HCT116 (cell line): ENCODE measurements at places on chromosomes 3 and 15.
A peak's percentile ranks its signal among the peaks of the same experiment; 100 is the strongest.

DNA sequence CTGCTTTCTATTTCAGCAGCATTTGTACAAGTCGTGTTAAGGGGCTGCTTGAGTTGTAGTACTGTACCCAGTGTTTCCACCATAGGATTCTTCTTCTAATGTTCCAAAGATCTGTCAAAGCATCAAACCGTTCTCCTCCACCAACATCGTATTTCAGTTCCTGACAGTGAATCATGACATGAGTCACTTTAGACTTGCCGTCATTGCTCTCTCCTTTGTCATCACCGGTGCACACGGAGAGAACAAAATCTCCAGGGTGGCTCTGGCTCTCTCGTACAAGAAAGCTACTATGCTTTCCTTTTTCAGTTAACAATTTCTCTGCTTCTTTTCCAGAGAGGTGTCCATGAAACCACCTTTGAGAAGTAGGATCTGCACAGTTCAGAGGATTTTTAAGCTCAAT lies 270.9 kb upstream of the CCDC54 start:
- H3K4me1 ChIP-seq, result no peaks in the 10 kb centered on the region
- H3K4me3 ChIP-seq, result no peak overlapping the region
- H3K27ac ChIP-seq, result no peak overlapping the region
- no peaks in the 10 kb centered on the region for H3K36me3 ChIP-seq
- peak; percentile 18 for DNase-seq

DNA sequence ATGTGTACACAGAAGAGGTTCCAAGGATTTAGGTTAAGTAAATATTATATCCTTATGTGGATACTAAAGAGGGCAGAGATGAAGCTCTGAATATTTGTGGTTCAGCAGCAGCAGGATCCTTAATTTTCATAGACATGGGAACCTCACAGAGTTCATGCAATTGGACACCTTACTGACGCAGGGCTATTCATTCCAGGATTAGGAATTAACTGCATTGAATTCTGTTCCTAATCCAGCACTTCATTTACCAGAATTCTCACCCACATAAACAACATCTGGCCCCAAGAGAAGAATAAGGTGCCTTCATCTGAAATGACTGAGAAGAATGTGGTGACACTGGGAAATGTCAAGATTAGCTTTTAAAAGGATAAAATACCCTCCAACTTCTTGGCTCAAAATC lies 62.4 kb downstream of the ADAMTS9 start:
- H3K27ac ChIP-seq, result no peak overlapping the region
- no peak overlapping the region for H3K4me3 ChIP-seq
- DNase-seq, result no peak
- 0 out of 2 replicates have a peak, but pooled peaks cover 3% of the 10 kb centered on the region for H3K27me3 ChIP-seq
- H3K4me1 ChIP-seq, result no peaks in the 10 kb centered on the region
- no peaks in the 10 kb centered on the region for H3K36me3 ChIP-seq

- DNase-seq, result no peak
- no peak overlapping the region for H3K27ac ChIP-seq
- no peak overlapping the region for H3K4me3 ChIP-seq
- H3K36me3 ChIP-seq, result no peaks in the 10 kb centered on the region
- H3K4me1 ChIP-seq, result no peaks in the 10 kb centered on the region
Measured at GRCh38 chr3:25648925-25649830, 15.5 kb downstream of the TOP2B start.

DNA sequence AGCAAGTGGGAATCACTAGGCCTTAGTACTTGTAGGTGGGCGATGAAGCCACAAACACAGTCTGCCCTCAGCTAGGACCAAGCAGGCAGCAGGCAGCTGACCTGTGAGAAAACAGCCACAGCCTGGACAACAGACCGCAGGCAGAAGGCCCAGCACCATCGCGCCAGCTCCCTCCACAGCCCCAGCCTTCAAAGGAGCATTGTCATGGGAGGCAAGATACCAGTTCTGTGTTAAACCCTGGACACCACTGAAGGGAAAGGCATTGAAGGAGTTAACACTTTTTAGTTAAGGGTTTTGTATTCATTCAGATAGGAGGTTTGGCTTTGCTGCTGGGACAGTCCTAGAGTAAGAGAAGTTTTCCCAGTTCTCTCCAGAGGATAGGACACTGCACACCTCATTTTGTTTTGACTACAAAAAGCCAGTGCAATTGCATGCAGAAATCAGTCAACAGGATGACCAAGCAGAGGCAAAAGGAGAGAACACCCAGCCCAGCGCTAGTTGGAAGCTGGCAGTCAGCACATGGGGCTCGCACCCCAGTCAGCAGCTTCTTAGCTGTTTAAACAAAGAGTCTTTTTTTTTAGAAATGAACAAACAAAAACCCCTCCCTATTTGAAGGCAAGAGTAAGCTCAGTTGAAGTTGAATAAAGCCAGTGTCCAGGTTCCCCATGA lies 286.1 kb upstream of the TPM1 start:
- H3K27me3 ChIP-seq, result no peaks in the 10 kb centered on the region
- DNase-seq, result no peak
- H3K4me3 ChIP-seq, result no peak overlapping the region
- H3K4me1 ChIP-seq, result no peaks in the 10 kb centered on the region
- H3K27ac ChIP-seq, result no peak overlapping the region

- no peaks in the 10 kb centered on the region for H3K27me3 ChIP-seq
- H3K27ac ChIP-seq, result no peak overlapping the region
- no peak overlapping the region for H3K4me3 ChIP-seq
- H3K36me3 ChIP-seq, result no peaks in the 10 kb centered on the region
Measured at GRCh38 chr15:77905301-77905920, 172.1 kb downstream of the TBC1D2B start.

DNA sequence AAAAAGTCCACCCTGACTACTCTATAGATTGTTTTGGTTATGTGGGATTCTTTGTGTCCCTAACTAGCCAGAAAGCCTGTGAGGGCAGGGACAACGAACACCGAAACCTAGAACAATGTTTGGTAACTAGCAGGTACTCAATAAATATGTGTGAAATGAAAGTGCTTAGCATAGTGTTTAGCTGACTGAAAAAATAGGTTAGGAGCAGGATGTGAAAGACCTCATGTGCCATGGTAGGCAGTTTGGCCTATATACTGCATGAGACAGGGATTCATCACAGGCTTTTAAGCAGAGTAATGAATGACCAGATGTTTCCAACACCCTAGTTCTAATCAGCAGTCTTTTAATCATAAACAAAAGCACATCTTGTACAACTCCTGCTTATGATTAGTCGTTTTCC lies 64.2 kb downstream of the MYO5A start:
- DNase-seq, result no peak
- H3K4me3 ChIP-seq, result no peak overlapping the region
- no peaks in the 10 kb centered on the region for H3K36me3 ChIP-seq
- no peaks in the 10 kb centered on the region for H3K27me3 ChIP-seq
- H3K27ac ChIP-seq, result no peak overlapping the region

GRCh38 chr15:84749111-84749991 lies 959 bp downstream of the ZNF592 start:
- no peaks in the 10 kb centered on the region for H3K36me3 ChIP-seq
- no peak for DNase-seq
- peak overlapping the region; percentile 98 for H3K4me3 ChIP-seq
- peak overlapping the region; percentile 91 for H3K27ac ChIP-seq

DNA sequence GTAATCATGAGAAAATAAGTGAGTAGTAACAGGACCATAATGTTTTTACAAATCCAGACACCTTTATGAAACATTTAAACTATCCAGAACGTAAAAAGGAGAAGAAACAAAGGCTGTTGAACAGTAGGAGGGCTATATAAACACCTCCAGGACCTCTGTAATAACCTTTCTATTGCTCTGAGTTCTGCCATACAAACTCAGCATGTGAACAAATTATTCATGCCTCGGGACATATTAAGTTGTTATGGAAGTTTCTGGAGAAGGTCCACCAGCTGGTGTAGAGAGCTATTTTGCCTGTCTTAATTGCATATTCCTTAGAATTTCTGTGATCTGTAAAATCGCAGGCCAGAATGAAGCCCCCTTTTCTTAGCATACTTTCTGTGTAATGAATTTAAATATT lies 256.3 kb downstream of the UBE2E2 start:
- H3K4me3 ChIP-seq, result no peak overlapping the region
- no peaks in the 10 kb centered on the region for H3K4me1 ChIP-seq
- no peak for DNase-seq

GRCh38 chr3:191397771-191398170 lies 63.2 kb upstream of the PYDC2 start:
- H3K27ac ChIP-seq, result no peak overlapping the region
- H3K4me3 ChIP-seq, result no peak overlapping the region
- no peak for DNase-seq

GRCh38 chr3:10551139-10551538 lies 45.8 kb upstream of the ATP2B2 start:
- H3K27me3 ChIP-seq, result no peaks in the 10 kb centered on the region; the same call in 1 of the 2 replicates
- no peak overlapping the region for H3K4me3 ChIP-seq
- no peak for DNase-seq
- H3K36me3 ChIP-seq, result no peaks in the 10 kb centered on the region
- no peak overlapping the region for H3K27ac ChIP-seq

- no peak overlapping the region for H3K27ac ChIP-seq
- no peak overlapping the region for H3K4me3 ChIP-seq
- no peak for DNase-seq
- H3K4me1 ChIP-seq, result peaks cover 13% of the 10 kb centered on the region
- H3K36me3 ChIP-seq, result no peaks in the 10 kb centered on the region
- H3K27me3 ChIP-seq, result no peaks in the 10 kb centered on the region
Measured at GRCh38 chr3:27939940-27940339, 217.8 kb upstream of the EOMES start.

DNA sequence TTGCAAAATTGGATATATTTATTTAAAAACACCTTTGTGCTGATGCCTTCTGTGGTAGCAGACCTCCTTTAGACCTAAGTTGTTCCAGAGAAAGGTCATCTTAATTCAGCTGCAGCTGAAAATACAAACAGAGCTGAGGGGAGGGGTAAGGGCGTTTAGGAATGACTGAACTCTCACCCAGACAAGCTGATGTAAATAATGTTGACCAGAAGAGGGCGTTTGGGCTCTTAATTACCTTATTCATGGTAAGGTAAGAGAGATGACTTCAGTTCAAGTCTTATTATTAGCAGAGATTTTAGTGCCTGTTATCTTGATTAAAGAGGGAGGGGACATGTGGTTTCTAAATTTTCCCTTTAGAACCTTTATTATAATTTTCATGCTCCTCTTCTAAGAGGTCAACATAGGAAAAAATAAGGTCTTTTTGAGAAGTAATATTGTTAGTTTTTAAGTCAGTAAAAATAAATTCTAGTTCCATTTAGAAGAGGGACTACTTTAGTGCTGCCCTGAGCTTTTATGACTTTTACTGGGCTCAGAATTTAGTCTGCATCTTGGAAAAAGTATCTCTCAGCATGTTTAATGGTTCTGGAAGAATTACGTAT lies 46.3 kb downstream of the GPR171 start:
- no peaks in the 10 kb centered on the region for H3K27me3 ChIP-seq
- no peak overlapping the region for H3K4me3 ChIP-seq
- H3K36me3 ChIP-seq, result no peaks in the 10 kb centered on the region
- DNase-seq, result peak; percentile 71
- no peak overlapping the region for H3K27ac ChIP-seq

DNA sequence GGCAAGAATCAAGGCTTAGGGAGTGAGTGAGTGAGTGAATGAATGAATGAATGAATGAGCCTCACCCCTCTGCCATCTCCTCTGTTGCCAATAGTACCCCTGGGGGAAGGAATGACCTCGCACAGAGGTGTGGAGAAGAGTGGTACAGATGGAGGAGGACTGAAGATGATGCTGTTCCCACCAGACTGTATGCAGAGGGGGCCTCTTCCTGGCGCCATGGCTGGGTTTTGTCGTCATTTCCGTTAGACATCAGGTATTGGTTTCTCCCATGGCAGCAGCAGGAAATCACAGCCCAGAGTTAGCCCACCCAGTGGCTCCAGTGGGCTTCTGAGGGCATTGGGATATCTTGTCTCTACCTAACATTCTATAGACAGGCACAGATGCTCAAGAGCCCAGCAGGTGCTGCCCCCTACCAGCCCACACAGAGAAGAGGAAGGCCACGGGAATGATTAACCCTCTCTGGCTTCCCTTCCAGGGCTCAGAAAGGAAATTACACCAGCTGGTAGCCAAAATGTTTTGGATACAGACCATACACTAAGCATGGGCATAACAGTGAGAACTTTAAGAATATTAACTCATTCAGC lies 109.8 kb upstream of the SLC6A11 start:
- H3K4me3 ChIP-seq, result no peak overlapping the region
- H3K27ac ChIP-seq, result no peak overlapping the region
- peaks cover 13% of the 10 kb centered on the region for H3K4me1 ChIP-seq
- DNase-seq, result no peak
- no peaks in the 10 kb centered on the region for H3K36me3 ChIP-seq

GRCh38 chr3:13248640-13249039 lies 171.5 kb downstream of the NUP210 start:
- H3K36me3 ChIP-seq, result no peaks in the 10 kb centered on the region
- no peak overlapping the region for H3K27ac ChIP-seq
- 0 out of 2 replicates have a peak, but pooled peaks cover 2% of the 10 kb centered on the region for H3K4me1 ChIP-seq
- H3K27me3 ChIP-seq, result no peaks in the 10 kb centered on the region
- H3K4me3 ChIP-seq, result no peak overlapping the region
- no peak for DNase-seq

- H3K27ac ChIP-seq, result no peak overlapping the region
- H3K4me3 ChIP-seq, result no peak overlapping the region
- H3K36me3 ChIP-seq, result no peaks in the 10 kb centered on the region
- no peak for DNase-seq
- peaks cover 11% of the 10 kb centered on the region; the same call in 1 of the 2 replicates for H3K4me1 ChIP-seq
Measured at GRCh38 chr3:172519740-172520139, 3.5 kb downstream of the TNFSF10 start.

DNA sequence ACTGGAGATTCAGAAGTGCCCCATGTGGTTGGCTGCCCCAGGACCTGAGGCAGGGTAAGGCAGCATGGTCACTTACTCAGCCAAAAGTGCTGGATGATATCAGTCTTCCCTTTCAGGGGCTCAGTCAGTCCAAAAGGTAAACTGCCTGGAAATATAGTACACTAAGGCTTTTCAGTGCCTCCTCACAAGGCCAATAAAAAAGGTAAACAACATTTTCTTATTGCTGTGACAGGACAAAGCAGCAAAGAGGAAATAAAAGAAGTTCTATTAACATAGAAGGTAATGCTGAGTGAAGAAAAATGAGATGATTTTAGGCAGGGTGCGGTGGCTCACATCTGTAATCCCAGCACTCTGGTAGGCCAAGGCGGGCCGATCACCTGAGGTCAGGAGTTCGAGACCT lies 66.5 kb upstream of the CDAN1 start:
- H3K4me1 ChIP-seq, result no peaks in the 10 kb centered on the region
- H3K27ac ChIP-seq, result no peak overlapping the region
- H3K36me3 ChIP-seq, result no peaks in the 10 kb centered on the region
- no peaks in the 10 kb centered on the region for H3K27me3 ChIP-seq
- no peak for DNase-seq

DNA sequence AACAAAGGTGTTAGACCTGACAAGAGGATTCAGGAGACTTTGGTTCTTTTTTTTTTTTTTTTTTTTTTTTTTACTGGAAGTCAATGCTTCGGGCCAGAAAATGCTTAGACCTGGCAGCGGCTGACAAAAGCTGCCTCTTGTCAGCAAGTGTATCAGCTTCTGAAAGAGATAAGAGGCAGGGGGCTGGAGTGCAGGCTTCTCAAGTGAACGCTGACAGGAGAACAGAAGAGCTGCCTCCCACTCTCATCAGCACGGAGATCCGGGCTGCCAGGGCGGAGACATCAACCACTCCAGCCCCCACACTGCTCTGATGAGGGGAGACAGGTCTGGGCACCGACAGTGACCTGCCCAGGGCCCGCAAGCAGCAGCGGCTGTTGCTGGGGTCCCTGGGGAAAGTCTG lies 9.4 kb upstream of the SCN5A start:
- no peak overlapping the region for H3K27ac ChIP-seq
- no peaks in the 10 kb centered on the region for H3K27me3 ChIP-seq
- DNase-seq, result no peak
- H3K4me3 ChIP-seq, result no peak overlapping the region

- H3K27ac ChIP-seq, result no peak overlapping the region
- H3K36me3 ChIP-seq, result no peaks in the 10 kb centered on the region
- no peak for DNase-seq
- H3K4me3 ChIP-seq, result no peak overlapping the region
- H3K27me3 ChIP-seq, result no peaks in the 10 kb centered on the region
Measured at GRCh38 chr15:27091270-27091940, 120.4 kb downstream of the GABRG3 start.
